A549 treated with DMSO at 1 μM for 4 hours (cell line): ENCODE measurements at places on chromosomes 7 and 10. TPM values are rescaled to one million over a fixed set of nuclear protein-coding genes. Genes with fewer than 3 reads are reported as not detected.

Gene MKX
- total RNA-seq = not detected in 5 replicates

Gene IFIT1
- 4.6 to 7.6 TPM (median 5.5 TPM) in 5 replicates for total RNA-seq

Gene MMRN2
- 0.91 to 1.5 TPM (median 1.1 TPM) in 5 replicates for total RNA-seq

Gene TAS2R38
- not detected in 5 replicates for total RNA-seq
